ENCODE measurements at places on chromosomes 3 and 15. TPM values are rescaled to one million over a fixed set of nuclear protein-coding genes. Genes with fewer than 3 reads are reported as not detected.

GRCh38 chr3:188133219-188133618, 20.7 kb upstream of the LPP start:
- DNase-seq, result no peak

EXD1 gene
- not detected for polyA plus RNA-seq

- no peak for DNase-seq
These were observed 45.4 kb downstream of the PDE8A start for GRCh38 chr15:85027033-85027380.

MYRIP gene
- 1.5 TPM for polyA plus RNA-seq

GRCh38 chr3:177357352-177358090, 160.2 kb upstream of the TBL1XR1 start:
- DNase-seq, result peak; percentile 47

LAMB2 gene
- polyA plus RNA-seq, result 71.3 TPM

DNA sequence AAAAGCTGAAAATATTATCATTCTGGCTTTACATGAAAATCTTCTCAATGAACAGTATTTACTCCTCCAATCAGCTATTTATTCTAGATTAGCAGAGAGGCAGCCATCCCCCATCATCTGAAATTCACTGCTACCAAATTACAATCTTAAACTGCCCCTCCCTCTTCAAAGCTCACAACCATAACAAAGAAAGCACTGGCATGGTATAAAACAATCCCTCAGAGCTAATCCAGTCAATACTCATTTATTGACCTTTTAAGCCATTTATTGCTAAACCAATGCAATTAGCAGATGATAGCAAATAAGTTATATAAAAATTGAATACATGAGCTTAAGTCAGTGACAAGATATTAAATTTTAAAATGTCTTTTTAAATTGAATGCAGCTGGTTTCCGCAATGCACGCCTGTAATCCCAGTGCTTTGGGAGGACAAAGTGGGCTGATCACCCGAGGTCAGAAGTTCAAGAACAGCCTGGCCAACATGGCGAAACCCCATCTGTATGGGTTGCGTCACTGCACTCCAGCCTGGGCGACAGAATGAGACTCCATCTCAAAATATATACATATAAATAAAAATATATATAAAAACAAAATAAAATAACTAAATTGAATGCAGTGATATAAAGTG, 12.1 kb downstream of the SLC4A7 start:
- DNase-seq, result no peak

SIDT1 gene
- not detected for polyA plus RNA-seq

MPI gene
- 18.0 TPM for polyA plus RNA-seq

DNA sequence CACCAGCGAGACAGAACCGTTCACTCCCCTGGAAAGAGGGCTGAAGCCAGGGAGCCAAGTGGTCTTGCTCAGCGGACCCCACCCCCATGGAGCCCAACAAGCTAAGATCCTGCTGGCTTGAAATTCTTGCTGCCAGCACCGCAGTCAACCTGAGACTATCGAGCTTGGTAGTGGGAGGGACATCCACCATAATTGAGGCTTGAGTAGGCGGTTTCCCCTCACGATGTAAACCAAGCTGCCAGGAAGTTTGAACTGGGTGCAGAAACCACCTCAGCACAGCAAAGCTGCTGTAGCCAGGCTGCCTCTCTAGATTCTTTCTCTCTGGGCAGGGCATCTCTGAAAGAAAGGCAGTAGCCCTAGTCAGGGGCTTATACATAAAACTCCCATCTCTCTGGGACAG, 151.0 kb downstream of the MBNL1 start:
- DNase-seq, result no peak

DNA sequence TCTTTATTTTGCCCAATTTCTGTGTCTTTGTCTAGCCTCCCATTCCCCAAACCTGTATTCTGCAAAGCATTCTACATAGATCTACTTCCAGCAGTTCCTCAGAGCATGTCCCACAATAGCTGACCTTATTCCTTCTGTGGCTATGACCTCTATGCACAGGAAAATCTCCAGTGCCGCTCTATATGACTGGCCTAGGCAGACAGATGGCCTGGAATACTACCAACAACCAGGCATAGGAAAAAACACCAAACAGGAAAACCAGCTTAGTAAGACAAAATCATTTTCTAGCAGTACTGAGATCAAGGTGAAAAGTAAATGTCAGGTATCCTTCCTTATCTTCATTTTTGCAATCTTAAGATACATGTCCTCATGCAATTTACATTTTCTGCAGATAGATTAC, 1115.0 kb downstream of the IGSF11 start:
- DNase-seq, result no peak

GLCE gene
- polyA plus RNA-seq, result 6.5 TPM

GRCh38 chr3:108073764-108074431, 16.9 kb downstream of the CD47 start:
- no peak for DNase-seq

DNA sequence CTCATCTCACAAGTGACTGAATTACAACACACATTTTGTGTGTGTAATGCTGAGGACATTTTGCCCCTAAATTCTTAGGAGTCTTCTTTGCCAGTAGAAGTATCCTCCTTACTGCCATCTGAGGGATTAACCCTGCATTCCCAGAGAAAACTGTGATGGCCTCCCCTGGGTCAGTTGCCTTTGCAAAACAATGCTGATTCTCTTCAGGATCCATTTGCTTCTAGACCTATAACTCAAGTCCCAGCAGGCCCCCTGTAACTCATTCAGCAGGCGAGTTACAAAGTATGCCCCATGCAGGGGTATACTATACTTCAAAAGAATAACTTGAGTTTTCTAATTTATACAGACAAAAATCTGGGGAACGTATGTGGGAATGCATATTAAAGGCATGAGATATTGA, 6.6 kb upstream of the MCF2L2 start:
- peak; percentile 65 for DNase-seq

PARP16 gene
- 4.4 TPM for polyA plus RNA-seq

DNA sequence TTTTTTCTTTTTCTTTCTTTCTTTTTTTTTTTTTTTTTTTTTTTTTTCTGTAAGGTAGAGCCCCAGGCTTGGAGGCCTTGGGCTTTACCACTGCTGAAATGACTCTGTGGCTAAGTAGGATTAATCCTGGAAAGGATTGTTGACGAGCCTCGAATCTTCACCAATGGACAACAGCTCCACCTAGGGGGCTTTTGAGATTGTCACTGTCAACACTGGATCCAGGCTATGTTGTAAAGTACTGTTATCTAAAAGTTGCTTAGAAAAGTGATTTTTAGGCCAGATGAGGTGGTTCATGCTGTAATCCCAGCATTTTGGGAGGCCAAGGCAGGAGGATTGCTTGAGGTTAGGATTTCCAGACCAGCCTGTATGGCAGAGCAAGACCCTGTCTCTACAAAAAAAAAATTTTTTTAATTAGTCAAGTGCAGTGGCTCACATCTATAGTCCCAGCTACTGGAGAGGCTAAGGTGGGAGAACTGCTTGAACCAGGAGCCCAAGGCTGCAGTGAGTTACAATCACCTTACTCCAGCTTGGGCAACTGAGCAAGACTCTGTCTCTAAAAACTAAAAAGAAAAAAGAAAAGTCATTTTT, 41.6 kb downstream of the KLHL18 start:
- peak; percentile 94 for DNase-seq

GRCh38 chr3:190401963-190402362, 14.0 kb downstream of the CLDN16 start:
- no peak for DNase-seq

DNA sequence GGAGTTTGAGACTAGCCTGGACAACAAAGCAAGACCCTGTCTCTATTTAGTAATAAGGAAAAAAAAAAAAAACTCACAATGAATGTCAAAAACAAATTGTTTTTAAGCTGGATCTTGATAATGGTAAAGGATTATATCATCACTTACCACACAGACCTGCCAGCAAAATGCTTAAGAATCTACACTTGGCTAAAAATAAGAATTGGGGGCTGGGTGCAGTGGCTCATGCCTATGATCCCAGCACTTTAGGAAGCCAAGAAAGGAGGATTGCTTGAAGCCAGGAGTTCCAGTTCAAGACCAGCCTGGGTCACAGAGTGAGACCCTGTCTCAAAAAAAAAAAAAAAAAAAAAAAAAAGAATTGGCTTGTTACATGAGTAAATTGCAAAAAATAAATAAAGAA, 31.0 kb downstream of the ACAP2 start:
- no peak for DNase-seq

BCL2A1 gene
- polyA plus RNA-seq, result 0.28 TPM

DNA sequence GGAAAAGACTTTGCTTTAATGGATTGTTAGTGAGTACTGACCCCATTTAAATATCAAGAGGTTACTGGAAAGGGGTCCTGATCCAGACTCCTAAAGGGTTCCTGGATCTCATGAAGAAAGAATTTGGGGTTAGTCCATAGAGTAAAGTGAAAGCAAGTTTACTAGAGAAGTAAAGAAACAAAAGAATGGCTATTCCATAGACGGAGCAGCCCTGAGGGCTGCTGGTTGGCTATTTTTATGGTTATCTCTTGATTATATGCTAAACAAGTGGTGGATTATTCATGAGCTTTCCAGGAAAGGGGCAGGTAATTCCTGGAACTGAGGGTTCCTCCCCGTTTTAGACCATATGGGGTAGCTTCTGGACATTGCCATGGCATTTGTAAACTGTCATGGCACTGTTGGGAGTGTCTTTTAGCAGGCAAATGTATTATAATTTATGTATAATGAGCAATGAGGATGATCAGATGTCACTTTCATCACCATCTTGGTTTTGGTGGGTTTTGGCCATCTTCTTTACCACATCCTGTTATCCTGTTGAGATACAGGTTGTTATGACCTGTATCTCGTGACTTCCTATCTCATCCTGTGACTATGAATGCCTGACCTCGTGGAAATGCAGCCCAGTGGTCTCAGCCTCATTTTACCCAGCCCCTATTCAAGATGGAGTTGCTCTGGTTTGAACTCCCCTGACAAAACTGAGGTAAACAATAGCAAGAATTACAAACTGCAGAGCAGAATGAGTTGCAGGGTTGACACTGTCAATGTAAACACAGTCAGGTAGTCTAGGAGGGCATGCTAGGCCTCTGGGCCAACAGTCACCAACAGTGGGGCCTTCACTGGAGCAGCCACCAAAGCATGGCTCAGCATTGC, 10.3 kb upstream of the GPR160 start:
- no peak for DNase-seq

- peak; percentile 59 for DNase-seq
These were observed 16.4 kb downstream of the SRPRB start for GRCh38 chr3:133821767-133822638.

GRCh38 chr15:70091726-70092463, 5.8 kb downstream of the TLE3 start:
- DNase-seq, result no peak

SENP5 gene
- polyA plus RNA-seq, result 8.3 TPM

SACM1L gene
- 43.2 TPM for polyA plus RNA-seq
